Neural cell (in vitro differentiated cells): ENCODE measurements at places on chromosomes 3 and 15. TPM values are rescaled to one million over a fixed set of nuclear protein-coding genes. Genes with fewer than 3 reads are reported as not detected.

The LYZL4 gene
- polyA plus RNA-seq, result not detected in 2 replicates

The SEMA7A gene
- 28.8 and 31.7 TPM in 2 replicates for polyA plus RNA-seq

The CLDN16 gene
- polyA plus RNA-seq, result not detected in 2 replicates

The IQCF5 gene
- not detected in 2 replicates for polyA plus RNA-seq

The EFCC1 gene
- not detected in 2 replicates for polyA plus RNA-seq

The HRH1 gene
- polyA plus RNA-seq, result 0.06 and 0.08 TPM in 2 replicates

The TM4SF4 gene
- polyA plus RNA-seq, result 0.30 TPM in 1 of 2 replicates, not detected in the other

The RAB7A gene
- polyA plus RNA-seq, result 40.1 and 42.4 TPM in 2 replicates

The RYR3 gene
- polyA plus RNA-seq, result 12.6 and 14.1 TPM in 2 replicates

The ATP13A5 gene
- 0.28 TPM in 1 of 2 replicates, not detected in the other for polyA plus RNA-seq
